ENCODE measurements at places on chromosomes 2 and 18.

DNA sequence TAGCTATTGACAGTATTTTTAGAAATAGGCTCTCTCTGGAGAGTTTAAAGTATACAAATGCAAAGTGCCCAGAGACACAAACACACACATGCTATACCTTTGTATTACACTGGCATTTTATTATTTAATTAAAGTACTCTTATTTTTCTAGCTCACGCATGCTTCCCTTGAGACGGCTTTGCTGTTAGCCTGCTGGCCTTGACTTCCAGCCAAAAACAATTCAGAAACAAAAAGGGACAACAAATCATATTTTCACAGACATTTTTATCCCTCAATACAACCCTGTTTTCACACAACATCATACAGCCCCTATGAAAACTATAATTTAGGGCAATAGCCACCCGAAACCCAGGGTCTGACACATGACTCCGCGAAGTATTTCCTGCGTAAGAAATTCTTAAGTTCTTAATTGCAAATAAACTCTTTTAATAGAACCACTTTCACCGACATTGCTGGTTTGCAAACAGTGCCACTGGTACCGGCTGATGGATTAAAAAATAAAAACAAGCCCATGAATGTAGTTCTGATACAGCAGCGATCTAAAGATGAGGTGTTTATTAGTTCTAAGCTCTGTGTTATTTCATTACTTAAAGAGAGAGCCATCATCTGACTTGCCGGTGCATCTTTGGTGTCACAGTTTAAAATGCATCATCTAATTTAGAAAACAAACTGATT is 185.1 kb downstream of the TCF4 start:
- DNase-seq = no peak

DNA sequence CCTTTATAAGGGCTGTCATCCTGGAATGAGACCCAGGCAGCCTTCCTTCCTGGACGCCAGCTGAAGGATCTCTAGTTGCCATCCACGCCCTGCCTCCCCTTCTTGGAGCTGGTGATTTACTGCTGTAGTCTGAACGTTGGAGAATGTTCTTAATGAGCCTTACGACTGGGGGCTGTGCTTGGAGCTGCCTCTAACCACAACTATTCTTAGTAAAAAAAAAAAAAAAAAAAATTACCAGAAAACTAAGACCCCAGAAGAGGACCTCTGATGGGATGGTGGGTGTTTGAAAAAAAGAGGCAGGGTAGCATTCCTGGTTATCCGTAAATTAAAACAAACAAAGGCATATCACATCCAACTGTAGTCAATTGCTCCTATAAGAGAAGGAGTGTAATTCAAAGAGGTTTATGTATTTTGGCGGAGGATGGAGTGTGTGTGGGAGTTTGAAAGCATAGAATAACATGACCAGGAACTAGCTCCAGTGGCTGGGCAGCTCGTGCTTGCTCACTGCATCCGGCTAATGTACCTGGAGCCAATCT is 105.4 kb downstream of the QPCT start:
- no peak for DNase-seq

- DNase-seq = no peak
These were observed 236.1 kb downstream of the CDH20 start for GRCh38 chr18:61569176-61569892.

DNA sequence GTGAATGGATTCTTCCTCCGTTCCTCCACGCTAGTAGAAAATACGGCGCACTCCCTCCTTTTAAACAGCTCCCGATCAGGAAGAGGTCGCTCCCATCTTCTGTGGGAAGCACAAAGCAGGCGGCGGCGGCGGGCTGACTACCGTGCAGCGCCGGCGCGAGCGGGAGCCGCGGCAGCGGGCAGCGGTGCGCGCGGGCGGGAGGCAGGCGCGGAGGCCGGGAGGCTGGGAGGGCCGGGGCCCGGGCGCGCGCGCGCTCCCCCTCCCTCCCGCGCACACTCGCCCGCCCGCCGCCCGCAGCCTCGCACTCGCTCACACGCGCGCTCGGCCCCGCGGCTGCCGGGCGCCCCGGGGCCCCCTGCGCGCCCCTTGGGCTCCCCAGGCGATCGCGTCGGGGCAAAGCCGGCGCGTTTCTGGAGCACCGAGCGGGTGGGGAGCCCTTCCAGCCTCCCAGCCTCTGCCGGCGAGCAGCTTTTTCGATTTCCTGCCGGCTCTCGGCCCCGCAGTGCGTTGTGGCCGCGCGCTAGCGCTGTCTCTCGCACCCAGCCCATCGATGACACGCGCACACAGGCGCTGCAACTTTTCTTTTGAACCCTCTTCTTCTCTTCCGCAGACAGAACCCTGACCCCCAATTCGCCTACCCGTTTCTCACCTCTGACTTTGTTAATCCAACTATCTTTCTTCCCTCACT is at the start of gene SLC8A1:
Gene SLC8A1 (minus strand): TSS at position 173 of the 688 bp plus-strand sequence.
- no peak for DNase-seq

- DNase-seq = no peak
These were observed 62.6 kb upstream of the STK17B start for GRCh38 chr2:196233805-196234475.

DNA sequence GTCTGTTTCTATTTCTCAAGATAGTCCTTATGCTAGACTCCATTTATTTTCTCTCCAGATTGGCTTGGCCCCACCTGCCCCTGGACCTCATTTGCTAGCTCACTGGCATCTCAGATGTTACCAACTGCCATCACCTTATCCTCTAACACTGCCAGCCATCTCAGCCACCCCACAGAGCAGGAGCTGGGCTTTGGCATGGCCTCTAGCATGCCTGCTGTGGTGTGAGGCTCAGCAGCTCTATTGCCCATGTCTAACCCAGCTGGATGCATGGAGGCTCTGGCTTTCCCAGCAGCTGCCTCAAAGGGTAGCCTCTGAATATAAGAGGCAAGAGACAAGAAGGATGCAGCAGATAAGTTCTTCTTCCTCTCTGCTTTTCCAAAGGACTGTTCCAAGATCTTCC is 373.4 kb downstream of the TNS1 start:
- no peak for DNase-seq

- DNase-seq = no peak
These were observed 278.0 kb upstream of the EPHA4 start for GRCh38 chr2:221850076-221850475.
